ENCODE measurements at places on chromosomes 16 and 17. TPM values are rescaled to one million over a fixed set of nuclear protein-coding genes. Genes with fewer than 3 reads are reported as not detected.
A peak's percentile ranks its signal among the peaks of the same experiment; 100 is the strongest.

The ANKRD40CL gene
- not detected for total RNA-seq

The MT1H gene
- total RNA-seq = not detected

DNA sequence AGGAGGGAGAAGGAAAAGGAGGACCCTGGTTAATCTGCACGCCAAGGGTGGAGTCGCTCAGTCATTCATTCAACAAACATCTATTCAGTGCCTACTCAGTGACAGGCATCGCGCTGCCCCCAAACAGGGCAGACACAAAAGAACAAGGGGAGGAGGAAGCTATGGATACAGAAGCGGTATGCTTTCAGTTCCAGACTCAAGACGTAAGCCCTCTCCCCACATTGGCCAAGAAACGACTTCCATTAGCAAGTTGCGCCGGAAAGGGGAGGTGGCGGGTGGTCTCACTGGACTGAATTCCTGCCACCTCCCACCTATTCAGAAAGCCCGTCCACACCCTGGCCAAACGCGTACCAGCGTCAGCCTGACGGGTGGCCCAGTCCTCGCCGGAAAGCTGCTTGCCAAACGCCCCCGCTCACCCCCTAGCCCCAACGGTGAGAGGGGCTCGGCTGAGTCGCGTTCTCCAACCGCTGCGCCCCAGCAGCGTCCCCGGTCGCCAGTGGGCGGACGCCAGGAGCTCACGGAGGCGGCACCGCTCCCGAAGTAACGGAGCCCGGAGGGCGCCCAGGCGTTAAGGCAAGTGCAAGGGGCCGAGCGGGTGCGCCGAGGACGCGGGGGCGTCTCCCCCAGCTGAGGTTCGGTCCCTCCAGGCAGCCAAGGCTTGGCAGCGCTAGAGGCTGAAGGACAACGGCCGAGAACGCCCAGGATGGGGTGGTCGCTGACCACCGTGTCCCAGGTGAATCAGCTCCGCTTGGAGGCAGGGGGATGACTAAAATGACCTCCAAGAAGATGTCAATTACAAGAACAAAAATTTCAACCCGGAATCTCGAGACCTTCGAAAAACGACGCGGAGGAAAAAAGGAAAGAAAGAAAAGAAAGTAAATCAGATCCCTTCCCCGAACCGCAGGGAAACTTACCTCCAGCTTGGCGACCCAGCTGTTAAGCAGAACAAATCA, 470.7 kb downstream of the SOX9 start:
- DNase-seq = peak; percentile 14

The ZG16B gene
- not detected for total RNA-seq

- DNase-seq = no peak
Observed at GRCh38 chr17:36858119-36859002, 78.9 kb upstream of the LHX1 start.

The CTF1 gene
- 20.0 TPM for total RNA-seq

GRCh38 chr16:69100071-69100691, 5.3 kb upstream of the HAS3 start:
- no peak for DNase-seq

- DNase-seq = no peak
Observed at GRCh38 chr17:63498626-63499195, 21.9 kb downstream of the ACE start.

- no peak for DNase-seq
Observed at GRCh38 chr16:57728336-57729181, 7.0 kb upstream of the KATNB1 start.

DNA sequence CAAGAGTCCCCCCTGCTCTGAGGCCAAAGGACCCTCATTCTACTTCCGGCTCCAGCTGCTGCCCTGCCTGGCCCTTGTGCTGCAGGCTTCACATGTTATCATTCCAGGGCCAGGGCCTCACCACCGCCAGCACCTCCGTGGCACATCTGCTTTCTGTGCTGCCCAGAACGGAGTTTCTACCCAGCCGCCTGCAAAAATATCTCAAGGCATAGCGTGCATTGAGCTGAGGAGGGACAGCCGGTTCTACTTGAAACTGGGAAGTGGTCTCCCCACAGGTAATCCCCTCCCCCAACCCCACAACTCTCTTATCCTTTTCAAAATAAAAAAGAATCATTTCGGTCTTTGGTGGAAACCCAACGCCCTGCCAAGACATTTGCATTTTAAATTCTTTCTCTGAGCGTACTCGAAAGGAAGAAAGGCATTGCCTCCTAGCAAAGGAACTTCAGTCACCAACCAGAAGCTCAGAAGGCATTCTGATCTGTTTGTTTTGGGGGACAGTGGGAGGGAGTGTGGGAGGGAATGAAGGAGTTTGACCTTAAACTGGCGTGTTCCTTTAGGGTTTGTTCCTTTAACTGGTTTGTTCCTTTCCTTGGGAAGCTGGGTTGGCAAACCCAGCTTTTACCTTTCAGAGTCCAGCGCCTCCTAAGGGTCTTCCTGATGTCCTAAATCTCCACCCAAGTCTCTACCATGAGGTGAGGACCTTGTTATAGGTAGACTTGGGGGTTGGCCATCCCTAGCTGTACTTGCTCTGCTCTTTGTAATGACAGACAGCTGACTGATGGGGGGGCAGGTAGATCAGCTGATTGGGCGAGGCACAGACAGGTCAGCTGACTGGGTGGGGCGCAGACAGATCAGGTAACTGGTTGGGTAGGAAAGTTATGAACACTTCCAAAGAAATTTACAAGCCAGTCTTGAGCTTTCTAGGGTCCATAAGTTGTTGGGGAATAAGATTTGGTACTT, 33.4 kb upstream of the PIK3R6 start:
- no peak for DNase-seq

DNA sequence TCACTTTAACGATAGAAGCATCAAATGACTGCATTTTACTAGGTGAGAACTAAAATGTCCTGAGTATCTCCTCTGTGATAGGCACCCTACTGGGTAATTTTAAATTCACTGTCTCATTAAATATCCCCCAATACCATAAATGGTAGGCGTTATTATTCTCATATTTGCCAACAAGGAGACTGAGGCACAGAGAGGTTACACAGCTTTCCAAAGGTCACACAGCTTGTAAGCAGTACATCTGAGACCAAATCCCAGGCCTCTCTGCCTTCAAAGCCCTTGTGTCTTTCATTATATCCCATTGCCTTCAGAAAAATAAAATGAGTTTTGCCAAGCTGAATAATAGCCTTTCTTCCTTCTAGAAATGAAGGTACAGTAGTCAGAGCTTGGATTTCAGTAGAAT, 502.6 kb downstream of the HAPSTR1 start:
- DNase-seq = no peak

Measured in heart right ventricle (tissue), 16 donors.